Karpas-422 (cell line): ENCODE measurements at places on chromosomes 16 and 17.
A peak's percentile ranks its signal among the peaks of the same experiment; 100 is the strongest.

DNA sequence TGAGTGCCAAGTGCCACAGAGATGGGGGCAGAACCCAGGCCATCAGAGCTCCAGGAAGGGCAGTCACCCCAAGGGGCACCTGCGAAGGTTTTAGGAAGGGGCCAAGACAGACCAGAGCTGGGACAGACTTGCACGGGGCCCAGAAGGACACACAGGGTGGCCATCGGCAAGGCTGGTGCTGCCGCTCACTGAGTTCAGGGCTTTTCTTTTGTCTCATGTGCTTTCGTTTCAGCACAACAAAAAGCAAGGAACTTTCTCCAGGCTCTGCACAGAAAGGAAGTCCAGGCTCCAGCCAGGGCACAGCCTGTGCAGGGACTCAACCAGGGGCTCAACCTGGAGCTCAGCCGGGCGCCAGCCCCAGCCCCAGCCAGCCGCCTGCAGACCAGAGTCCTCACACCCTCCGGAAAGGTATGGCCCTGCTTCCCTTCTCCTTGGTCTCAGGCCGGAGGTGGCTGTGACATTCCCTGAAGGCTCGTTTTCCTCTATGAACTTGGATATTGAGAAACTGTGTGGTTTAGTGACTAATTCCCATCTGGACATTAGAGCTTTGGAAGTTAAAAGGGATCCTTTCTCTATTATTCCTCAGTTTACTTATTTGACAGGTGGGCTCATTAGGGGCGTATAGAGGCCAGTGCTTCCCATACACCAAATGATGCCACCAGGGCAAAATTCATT is 37.9 kb downstream of the ELAC2 start:
- no peak for DNase-seq

- no peak for DNase-seq
Measured at GRCh38 chr16:27241658-27242057, 26.9 kb downstream of the NSMCE1 start.

DNA sequence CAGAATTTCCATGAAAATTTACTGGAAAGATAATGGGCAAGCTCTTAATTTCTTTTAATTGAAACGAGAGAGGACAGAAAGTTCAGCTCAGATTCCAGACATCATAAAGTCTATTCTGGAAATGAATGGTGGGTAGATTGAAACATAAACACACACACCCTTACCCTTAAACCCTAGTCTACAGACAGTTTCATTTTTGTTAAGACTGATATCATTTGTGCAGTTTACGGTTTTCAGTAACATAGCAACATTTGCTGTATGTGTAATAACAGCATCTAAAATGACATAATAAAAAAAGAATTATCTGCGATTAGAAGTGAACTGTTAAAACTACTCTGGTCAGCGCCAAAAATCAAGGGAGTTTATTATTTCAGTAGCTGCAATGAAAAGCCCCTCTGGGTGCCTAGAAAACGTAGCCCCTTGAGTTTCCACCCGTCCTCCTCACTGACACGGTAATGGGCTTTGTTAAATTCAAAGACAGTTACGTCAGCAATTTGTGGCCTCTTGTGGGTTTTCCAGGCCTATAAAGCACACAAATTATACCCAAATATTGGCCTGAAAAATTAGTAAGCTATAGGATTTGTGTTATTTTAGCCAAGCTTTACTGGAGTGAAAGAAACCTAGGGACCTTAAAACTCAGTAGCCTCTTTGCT is 520.6 kb upstream of the SOX9 start:
- no peak for DNase-seq

DNA sequence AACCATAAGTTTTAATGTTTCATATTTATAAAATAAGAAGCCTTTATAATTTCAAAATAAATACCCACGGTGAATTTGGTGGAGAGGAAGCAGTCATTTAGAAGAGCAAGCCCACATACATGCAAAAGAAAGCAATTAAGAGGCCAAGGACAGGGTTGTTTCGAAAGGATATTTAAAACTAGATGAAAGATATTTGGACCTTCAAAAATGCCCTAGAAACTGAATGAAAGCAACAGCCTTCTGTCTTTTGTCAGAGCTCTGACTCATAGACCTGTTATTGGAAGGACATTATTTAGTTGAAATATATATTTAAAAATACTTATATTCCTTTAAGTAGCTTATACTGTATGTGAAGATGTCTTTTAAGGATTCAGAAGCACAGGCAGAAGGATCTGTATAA is 8.6 kb upstream of the METTL9 start:
- no peak for DNase-seq

GRCh38 chr16:86088816-86089215 is 189.9 kb downstream of the IRF8 start:
- no peak for DNase-seq

DNA sequence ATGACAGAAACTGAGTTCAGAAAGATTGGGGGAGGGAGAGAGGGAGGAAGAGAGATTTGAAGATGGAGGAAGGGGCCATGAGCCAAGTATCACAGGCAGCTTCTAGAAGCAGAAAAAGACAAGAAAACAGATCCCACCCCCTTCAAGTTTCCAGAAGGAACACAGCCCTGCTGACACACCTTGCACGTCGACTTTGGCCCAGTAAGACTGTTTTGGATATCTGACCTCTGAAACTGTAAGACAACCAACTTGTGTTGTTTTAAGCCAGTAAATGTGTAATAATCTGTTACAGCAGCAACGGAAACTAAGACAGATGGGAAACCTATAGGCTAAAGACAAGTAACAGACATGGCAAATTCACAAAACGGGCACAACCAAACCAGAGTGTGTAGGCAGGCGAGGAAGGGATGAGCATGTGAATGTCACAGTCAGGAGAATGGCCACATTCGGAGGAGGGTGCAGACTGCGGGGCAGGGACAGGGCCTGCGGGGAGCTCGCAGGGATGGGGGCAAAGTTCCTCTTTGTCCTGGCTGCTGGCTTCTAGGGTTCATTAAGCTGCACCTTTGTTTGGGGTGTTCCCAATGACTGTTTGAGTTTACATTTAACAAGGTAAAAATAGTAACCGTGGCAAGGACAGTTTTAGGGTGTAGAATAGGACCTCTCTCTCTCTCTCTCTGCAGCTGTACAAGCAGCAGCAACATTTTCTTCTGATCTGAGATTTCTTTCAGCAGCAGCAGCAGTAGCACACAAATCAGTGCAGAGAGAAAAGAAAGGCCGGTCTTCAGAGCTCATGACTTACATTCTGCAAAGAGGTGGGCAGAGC is 18.3 kb upstream of the ATP2C2 start:
- DNase-seq = no peak

GRCh38 chr16:58960484-58960883 is 226.4 kb upstream of the GOT2 start:
- no peak for DNase-seq

GRCh38 chr16:28186752-28187151 is 25.0 kb downstream of the XPO6 start:
- DNase-seq = no peak

- peak; percentile 29 for DNase-seq
Measured at GRCh38 chr16:75017670-75018525, 19.1 kb downstream of the ZNRF1 start.

DNA sequence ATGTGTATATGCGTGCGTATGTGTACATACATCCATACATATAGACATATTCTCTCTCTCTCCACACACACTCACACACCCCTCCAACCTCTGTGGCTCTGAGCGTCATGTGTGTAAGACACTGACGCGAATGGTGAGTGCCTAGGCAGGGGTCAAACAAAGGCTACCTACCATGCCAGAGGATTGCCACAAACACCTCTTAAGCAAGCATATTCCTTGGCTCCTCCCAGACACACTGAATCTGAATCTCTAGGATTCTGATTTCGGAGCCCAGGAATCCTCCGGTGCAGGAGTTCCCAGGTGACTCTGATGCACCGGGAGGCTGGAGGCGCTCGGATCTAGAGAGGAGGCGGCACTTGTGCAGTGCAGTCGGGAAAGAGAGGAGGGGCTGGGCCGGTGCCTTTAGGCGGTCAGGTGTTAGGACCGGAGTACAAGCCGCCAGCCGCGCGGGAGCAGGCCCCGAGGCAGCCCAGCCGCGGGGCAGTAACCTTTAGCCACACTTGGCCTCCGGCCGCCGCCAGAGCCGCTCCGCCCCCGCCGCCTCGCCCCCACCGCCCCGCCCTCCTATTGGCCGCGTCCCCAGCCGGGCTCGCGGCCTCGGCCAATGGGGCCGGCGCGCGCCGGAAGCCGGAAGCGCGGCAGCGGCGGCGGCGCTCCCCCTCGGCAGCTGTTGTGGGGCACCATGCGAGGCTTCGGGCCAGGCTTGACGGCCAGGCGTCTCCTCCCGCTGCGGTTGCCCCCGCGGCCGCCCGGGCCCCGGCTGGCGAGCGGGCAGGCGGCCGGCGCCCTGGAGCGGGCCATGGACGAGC is at the start of gene MLYCD:
Gene MLYCD (plus strand): TSS at position 653 of the 809 bp plus-strand sequence. CDS start 30 bp downstream, at position 683.
- DNase-seq = peak; percentile 93

- DNase-seq = no peak
Measured at GRCh38 chr16:87687126-87687910, 78.5 kb downstream of the KLHDC4 start.

DNA sequence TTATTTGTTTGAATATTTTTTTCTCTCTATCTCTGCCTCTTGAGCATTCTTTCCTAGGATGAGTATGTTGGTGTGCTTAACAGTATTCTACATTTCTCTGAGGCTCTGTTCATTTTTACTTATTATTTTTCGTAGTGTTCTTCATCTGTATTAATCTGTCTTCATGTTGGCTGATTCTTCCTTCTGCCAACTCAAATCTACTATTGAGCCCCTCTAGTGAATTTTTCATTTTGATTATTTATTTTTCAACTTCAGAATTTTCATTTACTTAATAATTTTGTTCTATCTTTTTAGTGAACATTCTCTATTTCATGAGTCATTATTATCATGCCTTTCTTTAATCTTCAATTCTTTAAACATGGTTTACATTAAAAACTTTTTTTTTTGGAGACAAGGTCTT is 3.2 kb upstream of the ST6GALNAC1 start:
- no peak for DNase-seq

- peak; percentile 71 for DNase-seq
Measured at GRCh38 chr17:3890082-3890877, 2.6 kb downstream of the CAMKK1 start.

GRCh38 chr16:82584553-82585152 is 42.1 kb upstream of the CDH13 start:
- no peak for DNase-seq

GRCh38 chr17:65975878-65976277 is 216.1 kb downstream of the CEP112 start:
- DNase-seq = no peak

- DNase-seq = no peak
Measured at GRCh38 chr16:88363239-88363891, 19.4 kb upstream of the ZNF469 start.

DNA sequence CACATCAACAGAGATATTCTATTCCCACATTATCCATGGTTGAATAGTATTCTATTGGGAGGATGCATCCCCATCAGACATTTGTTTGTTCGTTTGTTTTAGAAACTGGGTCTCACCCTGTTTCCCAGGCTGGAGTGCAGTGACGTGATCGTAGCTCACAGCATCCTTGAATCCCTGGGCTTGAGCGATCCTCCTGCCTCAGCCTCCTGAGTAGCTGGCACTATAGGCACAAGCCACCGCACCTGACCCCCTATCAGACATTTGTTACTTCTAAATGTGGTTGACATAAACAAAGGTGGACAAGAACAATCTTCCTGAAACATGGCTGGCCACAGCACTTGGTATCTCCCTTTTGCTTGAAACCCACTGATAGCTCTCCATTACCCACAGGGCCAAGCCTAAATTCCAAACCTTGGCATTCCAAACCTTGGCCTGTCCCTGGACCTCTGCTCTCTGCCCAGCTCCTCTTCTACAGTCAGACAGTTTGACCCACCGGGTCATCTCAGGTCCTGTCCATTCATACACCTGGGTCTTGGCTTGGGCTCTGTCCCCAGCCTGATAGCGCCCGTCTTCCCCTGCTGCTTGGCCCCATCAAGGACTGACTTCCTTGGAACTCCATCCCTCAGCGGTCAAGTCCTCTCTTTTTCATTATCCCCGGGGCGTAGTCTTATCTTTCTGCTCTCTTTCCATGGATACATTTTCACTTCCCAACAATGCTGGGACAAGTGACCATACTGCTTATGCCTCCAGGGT is 1.5 kb upstream of the PRR29 start:
- DNase-seq = no peak

GRCh38 chr17:73165616-73166404 is 1.0 kb downstream of the SSTR2 start:
- DNase-seq = peak; percentile 74

DNA sequence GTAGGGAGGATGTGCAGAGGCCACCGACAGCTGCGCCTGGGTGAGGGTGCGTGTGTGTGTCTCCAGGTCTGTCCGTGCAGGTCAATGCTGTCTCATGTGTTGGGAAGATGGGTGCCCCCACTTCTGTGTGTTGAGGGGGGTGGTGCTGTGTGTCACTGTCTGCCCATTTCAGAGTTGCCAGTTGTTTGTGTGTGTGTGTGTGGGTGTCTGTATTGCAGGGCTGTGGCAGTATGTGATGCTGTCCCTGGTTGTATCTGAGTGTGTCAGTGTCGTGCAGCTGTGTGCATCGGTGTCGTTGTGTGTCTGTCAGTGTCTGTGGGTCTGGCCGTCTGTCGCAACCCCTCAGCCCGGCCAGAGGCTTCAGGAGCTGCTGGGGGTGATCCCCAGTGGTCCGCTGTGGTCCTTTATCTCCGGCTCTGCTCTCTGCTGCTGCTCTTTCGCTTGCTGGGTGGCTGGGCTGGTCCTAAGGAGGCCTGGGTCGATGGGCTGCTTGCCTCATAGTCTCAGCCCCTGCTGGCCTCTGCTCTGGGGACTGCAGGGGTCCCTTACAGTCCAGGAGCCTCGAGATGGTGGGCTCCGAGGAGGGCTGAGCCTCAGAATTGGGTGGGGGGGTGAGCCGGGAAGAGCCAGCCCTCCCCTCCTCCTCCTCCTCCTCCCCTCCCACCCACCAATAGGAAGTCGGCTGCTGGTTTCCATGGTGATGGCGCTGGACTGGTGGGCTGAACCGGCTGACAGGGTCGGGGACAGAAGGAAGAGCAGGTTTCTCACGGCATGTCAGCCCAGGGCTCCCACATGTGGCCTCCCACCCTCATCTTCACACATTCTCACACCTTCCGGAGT is at the start of gene TSPOAP1:
Gene TSPOAP1 (minus strand): TSS at position 601 of the 840 bp plus-strand sequence. CDS start 875 bp downstream, outside the sequence.
- DNase-seq = peak; percentile 98

GRCh38 chr16:16133943-16134604 is 89.2 kb downstream of the ABCC6 start:
- no peak for DNase-seq

DNA sequence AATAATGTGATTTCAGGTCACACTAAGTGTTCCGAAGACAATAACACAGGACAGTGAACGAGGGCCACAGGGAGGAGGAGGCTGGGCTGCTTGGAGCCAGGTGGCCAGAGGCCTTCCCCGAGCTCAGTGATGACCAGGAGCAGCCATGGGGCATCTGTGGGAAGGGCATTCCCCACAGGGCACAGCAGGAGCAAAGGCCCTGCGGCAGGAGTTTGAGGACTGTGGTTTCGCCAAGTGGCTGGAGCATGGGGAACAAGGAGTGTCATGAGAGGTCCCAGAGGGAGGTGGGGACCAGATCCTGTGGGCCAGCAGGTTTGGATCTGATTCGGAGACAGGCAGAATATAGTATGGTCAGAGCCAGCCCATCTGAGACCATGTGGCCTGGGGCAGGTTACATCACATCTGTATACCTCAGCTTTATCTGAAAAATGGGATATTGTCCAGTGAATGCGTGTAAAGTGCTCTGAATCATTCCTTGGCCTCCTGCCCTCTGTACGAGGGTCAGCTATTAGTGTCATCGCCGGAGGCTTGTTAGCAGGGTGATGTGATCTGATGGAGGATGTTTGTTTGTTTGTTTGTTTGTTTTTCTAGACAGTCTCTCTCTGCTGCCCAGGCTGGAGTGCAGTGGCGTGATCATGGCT is 176.8 kb downstream of the KATNIP start:
- DNase-seq = no peak

GRCh38 chr16:19396555-19397011 is 21.1 kb upstream of the TMC5 start:
- peak; percentile 53 for DNase-seq
